ENCODE measurements at places on chromosomes 1 and 21.
A peak's percentile ranks its signal among the peaks of the same experiment; 100 is the strongest.

DNA sequence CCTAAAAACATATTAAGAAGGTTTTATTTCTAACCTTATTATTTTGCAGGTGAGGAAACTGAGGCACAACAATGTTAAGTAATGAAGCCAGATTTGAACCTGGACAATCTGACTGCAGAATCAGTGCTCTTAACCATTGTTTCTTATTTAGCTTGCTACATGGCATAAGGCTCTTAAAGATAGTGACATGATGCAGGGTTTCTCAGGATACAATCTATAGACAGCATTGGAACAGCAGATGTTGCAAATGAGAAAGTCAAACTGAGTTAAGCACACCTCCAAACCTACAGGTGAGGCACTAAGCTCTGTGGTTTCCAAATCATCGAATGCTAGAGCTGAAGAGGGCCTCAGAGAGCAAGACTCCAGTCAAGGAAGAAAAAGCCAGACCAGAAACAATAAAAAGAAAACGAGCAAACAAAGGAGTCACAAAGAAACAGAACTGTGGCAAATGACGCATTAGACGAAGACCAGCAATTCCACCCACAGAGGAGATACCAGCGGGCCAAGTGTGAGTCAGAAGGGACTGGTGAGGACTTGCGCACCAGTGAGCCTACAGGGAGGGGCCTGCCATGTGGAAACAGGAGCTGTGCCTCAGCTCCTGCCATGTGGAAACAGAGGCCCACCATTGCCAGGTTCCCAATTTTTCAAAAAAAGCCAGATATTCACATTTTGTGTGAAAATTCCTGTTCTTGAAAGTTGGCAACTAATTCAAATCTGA lies 14.4 kb downstream of the CD58 start:
- H3K36me3 ChIP-seq, result peaks cover 37% of the 10 kb centered on the region
- peak; percentile 67 for DNase-seq
- peaks cover 65% of the 10 kb centered on the region for H3K4me1 ChIP-seq

DNA sequence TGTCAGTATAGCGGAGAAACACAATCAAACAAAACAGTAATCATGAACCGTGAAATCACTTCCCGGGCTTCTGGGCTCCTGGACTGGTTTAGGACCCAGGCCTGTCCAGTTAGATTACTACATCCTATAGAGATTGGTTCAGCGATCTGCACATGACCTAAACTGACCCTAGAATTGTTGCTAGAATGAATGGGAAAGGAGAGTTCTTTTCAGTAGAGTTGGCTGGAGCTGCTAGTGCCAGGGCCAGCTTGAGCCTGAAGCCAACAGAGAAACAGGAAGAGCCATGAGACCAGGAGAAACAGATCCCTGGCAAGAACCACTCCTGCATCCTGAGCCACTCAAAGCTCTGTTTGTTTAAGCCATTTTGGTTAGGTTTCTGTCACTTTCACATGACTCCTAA lies 474.3 kb upstream of the C1orf87 start:
- H3K27me3 ChIP-seq, result no peaks in the 10 kb centered on the region
- H3K4me1 ChIP-seq, result no peaks in the 10 kb centered on the region
- DNase-seq, result no peak

GRCh38 chr1:206496131-206496793 lies 11.1 kb upstream of the RASSF5 start:
- peaks cover 56% of the 10 kb centered on the region for H3K36me3 ChIP-seq
- DNase-seq, result no peak
- peaks cover 11% of the 10 kb centered on the region for H3K4me1 ChIP-seq
- no peaks in the 10 kb centered on the region for H3K27me3 ChIP-seq
- H3K27ac ChIP-seq, result no peak overlapping the region
- H3K4me3 ChIP-seq, result no peak overlapping the region

GRCh38 chr1:154755858-154756730 lies 114.0 kb downstream of the KCNN3 start:
- H3K4me1 ChIP-seq, result peaks cover 66% of the 10 kb centered on the region
- peaks cover 2% of the 10 kb centered on the region for H3K27me3 ChIP-seq
- H3K27ac ChIP-seq, result peak overlapping the region; percentile 65
- no peak for DNase-seq

- DNase-seq, result peak; percentile 31
- peaks cover 8% of the 10 kb centered on the region for H3K4me1 ChIP-seq
- no peaks in the 10 kb centered on the region for H3K27me3 ChIP-seq
- no peak overlapping the region for H3K27ac ChIP-seq
- H3K36me3 ChIP-seq, result no peaks in the 10 kb centered on the region
Measured at GRCh38 chr1:53127546-53127945, 14.9 kb downstream of the SLC1A7 start.

GRCh38 chr1:19635646-19636045 lies 8.5 kb upstream of the NBL1 start:
- no peaks in the 10 kb centered on the region for H3K36me3 ChIP-seq
- no peak overlapping the region for H3K4me3 ChIP-seq
- DNase-seq, result no peak
- H3K4me1 ChIP-seq, result no peaks in the 10 kb centered on the region
- no peaks in the 10 kb centered on the region for H3K27me3 ChIP-seq

- H3K36me3 ChIP-seq, result no peaks in the 10 kb centered on the region
- H3K4me1 ChIP-seq, result no peaks in the 10 kb centered on the region
- H3K27me3 ChIP-seq, result no peaks in the 10 kb centered on the region
- no peak overlapping the region for H3K4me3 ChIP-seq
- no peak for DNase-seq
Measured at GRCh38 chr1:214808845-214809460, 206.0 kb downstream of the CENPF start.

DNA sequence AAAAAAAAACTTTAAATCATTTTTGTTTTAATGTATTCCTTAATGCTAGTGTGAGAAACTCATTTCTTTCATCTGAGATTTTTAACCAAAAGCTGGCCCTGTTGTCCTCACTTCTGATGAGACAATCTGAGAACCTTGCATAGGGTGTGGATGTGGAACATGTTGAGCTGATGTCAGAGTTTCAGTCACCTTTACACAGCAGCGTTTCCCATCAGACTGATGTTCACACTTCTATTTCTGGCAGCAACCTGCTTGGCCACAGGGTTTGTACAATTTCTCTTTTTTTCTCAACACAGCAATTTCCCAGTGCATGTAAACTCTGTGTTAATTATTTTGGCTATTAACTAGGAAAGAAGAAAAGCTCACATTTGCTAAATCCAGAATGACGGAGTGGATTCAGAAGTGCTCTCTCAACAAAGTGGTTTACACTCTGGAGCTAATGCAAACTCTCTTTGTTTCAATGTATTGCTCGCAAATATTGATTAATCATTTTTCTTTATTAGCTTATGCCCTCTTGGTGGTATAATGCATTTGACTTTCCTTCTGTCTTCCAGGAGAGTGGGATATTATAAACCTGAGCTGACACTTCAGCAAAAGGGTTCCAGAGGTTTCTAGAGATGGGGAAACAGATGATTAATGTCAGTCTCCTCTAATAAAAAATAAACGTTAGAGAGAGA lies 70.5 kb upstream of the HSPA13 start:
- no peaks in the 10 kb centered on the region for H3K27me3 ChIP-seq
- DNase-seq, result peak; percentile 44
- H3K4me1 ChIP-seq, result peaks cover 61% of the 10 kb centered on the region
- H3K27ac ChIP-seq, result peak overlapping the region; percentile 82

GRCh38 chr1:16971341-16972188 lies 8.9 kb downstream of the MFAP2 start:
- H3K4me3 ChIP-seq, result no peak overlapping the region
- no peaks in the 10 kb centered on the region for H3K27me3 ChIP-seq

DNA sequence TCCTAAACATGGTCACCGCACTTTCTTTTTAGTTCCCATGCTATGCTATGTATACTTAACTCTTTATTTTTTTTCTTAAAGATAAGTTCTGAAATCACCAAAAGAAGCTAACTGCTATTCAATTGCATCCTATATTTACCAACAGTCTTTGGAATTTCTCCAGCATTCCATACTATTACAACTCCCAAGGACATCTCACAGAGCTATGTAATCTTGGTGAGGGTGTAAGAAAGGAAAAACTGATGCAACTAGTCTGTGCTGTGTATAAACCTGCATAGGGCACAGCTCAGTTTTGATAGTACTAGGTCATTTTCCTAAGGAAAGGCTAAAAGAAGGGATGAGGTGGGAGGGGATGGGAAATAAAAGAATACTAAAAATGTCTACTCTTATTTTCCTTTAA lies 78.0 kb downstream of the PTPN14 start:
- no peak for DNase-seq
- no peaks in the 10 kb centered on the region for H3K36me3 ChIP-seq
- H3K27ac ChIP-seq, result no peak overlapping the region
- H3K27me3 ChIP-seq, result peaks cover 37% of the 10 kb centered on the region
- no peak overlapping the region for H3K4me3 ChIP-seq

DNA sequence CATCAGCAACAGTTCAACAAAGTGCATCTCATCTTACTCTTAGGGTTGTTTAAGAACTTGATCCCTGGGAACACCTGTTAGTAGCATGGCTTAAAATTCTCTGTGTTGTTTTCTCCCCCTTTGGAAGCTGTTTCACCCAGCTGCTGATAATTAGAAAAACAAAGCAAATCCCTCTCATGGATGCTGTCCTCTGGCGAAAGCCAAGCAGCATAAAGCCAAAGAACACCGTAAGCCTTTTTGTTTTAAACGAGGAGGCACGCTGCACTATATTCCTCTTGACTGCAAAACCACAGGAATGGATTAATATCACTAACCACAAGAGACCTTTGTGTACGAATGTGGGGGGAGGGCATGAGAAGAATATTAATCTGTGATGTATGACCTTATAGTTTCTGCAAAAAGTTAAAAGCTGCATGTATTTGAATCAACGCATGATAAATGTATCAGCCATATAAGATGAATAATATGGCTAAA lies 923.2 kb downstream of the LTN1 start:
- DNase-seq, result no peak
- peaks cover 2% of the 10 kb centered on the region for H3K4me1 ChIP-seq
- H3K36me3 ChIP-seq, result no peaks in the 10 kb centered on the region
- H3K27me3 ChIP-seq, result no peaks in the 10 kb centered on the region
- no peak overlapping the region for H3K27ac ChIP-seq
- H3K4me3 ChIP-seq, result no peak overlapping the region

- peaks cover 6% of the 10 kb centered on the region for H3K36me3 ChIP-seq
- H3K27ac ChIP-seq, result peak overlapping the region; percentile 19
- no peak for DNase-seq
- no peak overlapping the region for H3K4me3 ChIP-seq
- peaks cover 41% of the 10 kb centered on the region for H3K4me1 ChIP-seq
Measured at GRCh38 chr1:234953655-234954405, 174.8 kb downstream of the TOMM20 start.

DNA sequence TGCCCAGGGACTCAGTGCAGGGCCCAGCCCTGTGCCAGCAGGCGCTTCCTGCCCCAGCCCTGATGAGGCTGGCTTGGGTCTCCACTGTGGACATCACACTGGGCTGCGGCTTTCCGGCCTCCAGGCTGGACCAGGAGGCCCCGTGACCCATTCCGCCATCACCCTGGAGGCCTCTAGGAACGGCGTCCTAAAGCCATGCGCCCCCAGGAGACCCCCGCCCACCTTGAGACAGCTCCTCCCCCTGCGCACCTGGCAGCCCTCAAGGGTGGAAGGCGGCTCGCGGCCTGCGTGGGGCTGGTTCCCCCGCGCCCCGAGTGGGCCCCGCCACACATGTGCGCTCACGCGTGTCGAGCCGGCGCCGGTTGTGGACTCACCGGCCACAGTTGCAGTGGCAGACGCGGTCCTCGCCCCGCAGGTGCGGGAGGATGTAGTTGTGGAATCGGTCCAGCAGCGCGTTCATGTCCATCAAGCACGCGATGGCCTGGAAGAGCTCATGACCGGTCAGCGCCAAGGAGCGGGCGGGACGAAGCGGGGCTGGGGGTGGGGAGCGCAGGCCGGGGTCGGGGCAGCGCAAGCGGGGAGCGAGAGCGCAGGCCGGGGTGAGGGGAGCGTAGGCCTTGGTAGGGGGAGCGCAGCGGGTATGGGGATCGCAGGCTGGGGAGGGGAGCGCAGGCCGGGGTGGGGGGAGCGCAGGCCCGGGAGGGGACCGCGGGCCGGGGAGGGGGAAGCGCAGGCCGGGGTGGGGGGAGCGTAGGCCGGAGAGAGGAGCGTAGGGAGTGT lies 924 bp downstream of the TMEM240 start:
- no peak for DNase-seq
- no peaks in the 10 kb centered on the region for H3K27me3 ChIP-seq
- peaks cover 5% of the 10 kb centered on the region for H3K4me1 ChIP-seq
- H3K27ac ChIP-seq, result no peak overlapping the region

DNA sequence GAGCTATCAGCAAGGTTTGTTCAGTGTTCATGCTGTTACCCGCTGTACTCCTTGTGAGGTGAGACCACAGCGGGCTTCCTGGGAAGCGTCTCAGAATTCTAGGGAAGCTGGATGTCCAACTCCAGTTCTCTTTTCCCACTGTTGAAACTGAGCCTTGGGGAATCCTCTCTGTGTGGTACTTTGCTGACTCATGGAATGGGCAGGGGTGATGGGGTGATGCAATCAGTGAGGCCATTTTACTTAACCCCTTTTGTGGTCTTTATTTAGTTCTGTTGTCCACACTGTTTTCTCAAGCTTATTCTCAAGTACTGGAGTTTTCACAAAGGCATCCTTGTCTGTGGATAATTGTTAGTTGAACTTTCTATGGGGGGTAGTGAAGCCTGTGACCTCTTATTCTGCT lies 42.6 kb downstream of the ACKR1 start:
- no peak for DNase-seq
- no peak overlapping the region for H3K27ac ChIP-seq
- H3K4me3 ChIP-seq, result no peak overlapping the region
- no peaks in the 10 kb centered on the region for H3K36me3 ChIP-seq
- peaks cover 5% of the 10 kb centered on the region for H3K27me3 ChIP-seq

DNA sequence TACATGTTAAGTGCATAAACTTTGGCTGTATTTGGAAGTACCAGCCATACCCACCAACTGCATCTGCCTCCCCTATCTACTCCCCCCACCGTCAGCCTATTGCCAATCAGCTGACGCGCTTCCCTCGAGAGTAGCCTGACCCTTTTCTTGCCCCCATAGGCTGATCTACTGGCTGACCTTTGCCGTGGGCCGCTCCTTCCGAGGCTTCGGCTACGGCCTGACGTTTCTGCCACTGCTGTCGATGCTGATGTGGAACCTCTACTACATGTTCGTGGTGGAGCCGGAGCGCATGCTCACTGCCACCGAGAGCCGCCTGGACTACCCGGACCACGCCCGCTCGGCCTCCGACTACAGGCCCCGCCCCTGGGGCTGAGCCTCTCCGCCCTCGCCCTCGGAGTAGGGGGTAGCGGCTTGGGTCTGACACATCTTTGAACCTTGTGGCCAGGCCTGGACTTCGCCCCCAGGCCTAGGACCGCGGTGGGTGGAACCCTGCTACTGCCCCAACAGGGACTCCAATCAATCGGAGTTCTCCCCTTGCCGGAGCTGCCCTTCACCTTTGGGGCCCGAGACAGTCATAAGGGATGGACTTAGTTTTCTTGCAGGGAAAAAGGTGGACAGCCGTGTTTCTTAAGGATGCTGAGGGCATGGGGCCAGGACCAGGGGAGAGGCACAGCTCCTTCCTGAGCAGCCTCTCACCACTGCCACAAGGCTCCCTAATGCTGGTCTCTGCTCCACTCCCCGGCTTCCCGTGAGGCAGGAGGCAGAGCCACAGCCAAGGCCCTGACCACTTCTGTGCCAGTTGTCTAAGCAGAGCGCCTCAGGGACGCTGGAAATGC lies 4.0 kb downstream of the GLMP start:
- no peak for DNase-seq
- H3K4me1 ChIP-seq, result peaks cover 19% of the 10 kb centered on the region
- H3K27me3 ChIP-seq, result no peaks in the 10 kb centered on the region
- peak overlapping the region; percentile 19 for H3K27ac ChIP-seq
- peaks cover 13% of the 10 kb centered on the region for H3K36me3 ChIP-seq
- no peak overlapping the region for H3K4me3 ChIP-seq

- peaks cover 2% of the 10 kb centered on the region for H3K4me1 ChIP-seq
- no peak overlapping the region for H3K27ac ChIP-seq
- no peak for DNase-seq
- H3K4me3 ChIP-seq, result no peak overlapping the region
- H3K27me3 ChIP-seq, result peaks cover 17% of the 10 kb centered on the region
- no peaks in the 10 kb centered on the region for H3K36me3 ChIP-seq
Measured at GRCh38 chr1:151935154-151935553, 25.8 kb upstream of the THEM4 start.
